Fibroblast of villous mesenchyme (primary cell): ENCODE measurements at places on chromosomes 5 and 9.

- DNase-seq: peak; percentile 74
Measured at GRCh38 chr9:27019589-27019988, 14.1 kb upstream of the LRRC19 start.

DNA sequence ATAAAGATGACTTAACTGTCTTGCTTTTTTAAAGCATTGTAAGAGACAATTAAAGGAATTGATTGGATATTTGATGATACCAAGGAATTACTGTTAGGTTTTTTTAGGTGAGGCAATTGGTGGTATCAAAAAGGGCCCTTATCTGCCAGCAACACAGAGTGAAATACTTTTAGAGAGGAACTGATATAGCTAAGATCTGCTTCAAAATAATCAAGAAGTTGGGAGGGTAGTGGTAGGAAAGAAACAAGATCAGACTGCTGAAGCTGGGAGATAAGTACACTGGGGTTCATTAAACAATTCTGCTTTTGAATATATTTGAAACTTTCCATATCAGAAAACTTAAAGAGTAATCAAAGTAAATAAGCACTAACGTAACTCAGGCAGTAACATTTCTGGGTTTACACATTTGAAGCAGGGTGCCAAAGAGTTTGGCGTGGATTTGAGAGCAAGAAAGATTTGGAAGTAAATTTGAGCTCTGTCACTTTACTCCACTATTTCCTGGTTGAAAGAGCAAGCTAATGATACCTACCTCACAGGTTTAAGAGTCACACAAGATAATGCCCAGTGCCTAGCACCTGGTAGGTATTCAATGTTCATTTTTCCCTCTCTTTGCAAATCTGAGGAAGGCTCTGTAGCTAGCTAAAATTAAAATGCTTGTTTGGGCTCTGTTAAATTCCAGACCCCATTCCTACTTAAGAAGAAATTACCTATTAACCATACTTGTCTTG, 6.9 kb downstream of the ERMP1 start:
- DNase-seq: no peak

DNA sequence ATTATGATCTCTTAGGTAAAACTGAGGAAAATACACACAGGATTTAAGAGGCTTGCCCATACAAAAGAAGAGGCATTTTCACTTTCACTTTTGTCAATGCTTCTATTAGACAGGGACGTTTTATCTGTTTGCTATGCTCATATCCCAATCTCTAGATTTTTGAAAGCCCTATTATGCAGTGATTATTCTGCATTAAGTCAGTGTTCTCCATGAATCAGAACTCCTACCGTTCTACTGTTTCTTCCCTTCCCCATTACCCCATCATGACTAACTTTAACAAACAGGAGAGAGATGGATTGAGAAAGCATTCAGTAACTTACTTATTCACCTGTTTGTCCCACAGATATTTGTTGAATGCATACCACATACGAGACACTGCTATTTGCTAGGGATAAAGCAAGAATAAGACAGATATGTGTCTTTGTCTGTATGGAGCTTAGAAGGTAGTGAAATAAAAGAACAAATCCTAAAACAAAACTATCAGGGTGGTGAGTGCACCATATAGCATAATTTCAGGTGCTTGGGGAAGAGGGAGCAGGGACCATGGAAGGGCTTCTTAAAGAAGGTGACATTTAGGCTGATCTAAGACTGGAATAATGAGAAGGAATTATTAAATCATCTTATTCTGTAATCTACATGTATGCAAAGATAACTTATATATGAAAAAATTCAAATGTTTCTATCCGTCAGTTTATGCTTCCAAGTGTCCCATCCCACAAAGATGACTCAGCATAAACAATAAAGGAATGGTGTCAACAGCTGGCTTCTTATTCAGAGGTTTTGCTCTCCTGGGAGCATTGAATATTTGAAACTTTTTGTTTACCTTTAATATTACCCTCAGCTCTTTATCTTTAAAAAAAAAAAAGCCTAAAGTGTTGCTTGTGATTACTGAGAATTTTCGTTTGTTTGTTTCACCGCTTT, 328.1 kb downstream of the HINT1 start:
- peak; percentile 12 for DNase-seq

- no peak for DNase-seq
Measured at GRCh38 chr9:79280691-79281090, 291.1 kb upstream of the TLE4 start.

DNA sequence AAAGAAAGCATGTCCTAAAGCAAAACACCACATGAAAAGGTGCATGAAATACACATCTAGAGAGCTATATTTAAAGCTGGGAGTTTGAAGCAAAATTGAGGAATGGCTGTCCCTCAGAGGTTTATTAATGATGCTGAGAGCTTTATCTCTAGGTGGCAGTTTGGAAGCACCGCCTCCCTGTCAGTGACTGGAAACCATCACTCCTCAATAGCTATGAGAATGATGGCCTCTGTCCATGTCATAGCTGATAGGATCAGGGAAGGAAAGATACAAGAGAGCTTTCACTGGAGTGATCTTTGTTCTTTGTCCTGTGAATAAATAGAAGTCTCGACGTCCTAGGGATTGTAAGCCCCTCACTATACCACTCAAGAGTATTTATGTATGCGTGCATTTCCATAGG, 110.5 kb downstream of the NUDT12 start:
- DNase-seq: no peak

- peak; percentile 68 for DNase-seq
Measured at GRCh38 chr9:133576875-133577736, 32.1 kb downstream of the FAM163B start.

- DNase-seq: peak; percentile 75
Measured at GRCh38 chr9:73023025-73023541, 70.2 kb upstream of the ALDH1A1 start.

GRCh38 chr5:87109746-87110145, 157.9 kb upstream of the RASA1 start:
- DNase-seq: no peak

- DNase-seq: peak; percentile 68
Measured at GRCh38 chr5:135308245-135308644, 90.8 kb downstream of the MACROH2A1 start.

DNA sequence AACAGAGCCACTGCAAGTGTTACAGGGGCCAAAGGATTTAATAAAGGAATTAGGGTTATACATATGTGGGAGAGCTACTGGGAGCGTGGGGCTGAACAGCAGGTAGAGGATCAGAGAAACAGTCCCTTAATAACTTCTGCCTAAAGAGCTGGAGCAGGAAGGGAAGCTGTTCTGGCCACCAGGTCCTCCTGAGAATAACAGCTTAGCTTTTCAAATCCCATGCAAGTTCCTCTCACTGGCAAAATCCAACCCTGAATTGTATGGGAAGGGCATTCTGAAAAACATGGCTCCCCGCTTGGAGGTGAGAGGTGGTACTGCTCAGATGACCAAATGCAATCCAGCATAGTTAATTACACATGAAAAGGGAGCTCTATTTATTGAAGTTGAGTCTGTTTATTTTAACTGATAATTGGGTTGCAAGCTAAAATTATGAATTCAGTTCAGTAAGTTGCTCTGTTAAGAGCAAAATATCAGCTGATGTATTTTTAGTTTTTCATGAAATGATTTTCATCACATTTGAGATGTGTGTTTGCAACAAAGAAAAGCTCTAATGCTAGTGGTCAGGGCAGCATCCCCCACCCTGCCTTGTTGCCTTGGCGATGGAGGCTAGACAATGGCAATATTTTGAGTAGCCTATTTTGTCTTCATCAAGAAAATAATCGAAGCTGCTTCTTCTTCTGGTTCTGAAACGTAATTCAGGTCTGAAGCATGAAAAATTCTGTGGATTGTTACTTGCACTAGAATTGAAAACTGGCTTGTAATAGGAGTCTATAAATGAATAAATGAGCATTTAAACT, 58.4 kb upstream of the SH3GL2 start:
- no peak for DNase-seq

DNA sequence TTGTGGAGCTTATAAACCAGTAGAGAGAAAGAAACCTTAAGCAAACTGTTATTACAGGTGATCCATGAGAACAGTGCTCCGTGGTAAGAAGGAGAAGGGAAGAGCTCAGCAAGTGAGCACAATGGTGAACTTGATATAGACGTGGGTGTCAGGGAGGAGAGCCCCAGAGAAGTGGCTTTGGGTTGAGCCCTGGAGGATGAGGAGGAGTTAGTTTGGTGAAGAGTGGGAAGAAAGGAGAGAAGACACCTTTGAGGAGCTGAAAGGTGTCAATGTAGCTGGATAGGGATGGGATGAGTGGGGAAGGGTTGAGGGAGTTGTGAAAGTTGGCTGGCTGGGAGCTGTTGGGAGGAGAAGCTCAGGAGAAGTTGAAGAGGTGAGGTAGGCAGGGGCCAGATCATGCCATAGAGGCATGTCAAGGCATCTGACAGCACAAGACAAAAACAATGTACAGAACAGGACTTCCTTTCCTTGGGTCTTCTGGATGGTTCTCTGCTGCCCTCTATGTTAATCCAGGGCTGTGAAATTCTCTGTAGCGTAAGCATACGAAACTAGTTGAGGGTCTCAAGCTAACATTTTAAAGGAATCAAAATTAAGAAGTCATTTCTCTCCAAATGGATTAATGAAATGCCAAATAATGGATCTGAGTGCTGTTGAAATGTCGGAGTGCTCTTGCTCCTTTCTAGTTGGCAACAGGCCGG, 501.9 kb downstream of the KDM4C start:
- DNase-seq: no peak

- no peak for DNase-seq
Measured at GRCh38 chr9:93959739-93960154, 4.6 kb upstream of the BARX1 start.

GRCh38 chr9:113649054-113649453, 185.5 kb downstream of the RGS3 start:
- peak; percentile 59 for DNase-seq

DNA sequence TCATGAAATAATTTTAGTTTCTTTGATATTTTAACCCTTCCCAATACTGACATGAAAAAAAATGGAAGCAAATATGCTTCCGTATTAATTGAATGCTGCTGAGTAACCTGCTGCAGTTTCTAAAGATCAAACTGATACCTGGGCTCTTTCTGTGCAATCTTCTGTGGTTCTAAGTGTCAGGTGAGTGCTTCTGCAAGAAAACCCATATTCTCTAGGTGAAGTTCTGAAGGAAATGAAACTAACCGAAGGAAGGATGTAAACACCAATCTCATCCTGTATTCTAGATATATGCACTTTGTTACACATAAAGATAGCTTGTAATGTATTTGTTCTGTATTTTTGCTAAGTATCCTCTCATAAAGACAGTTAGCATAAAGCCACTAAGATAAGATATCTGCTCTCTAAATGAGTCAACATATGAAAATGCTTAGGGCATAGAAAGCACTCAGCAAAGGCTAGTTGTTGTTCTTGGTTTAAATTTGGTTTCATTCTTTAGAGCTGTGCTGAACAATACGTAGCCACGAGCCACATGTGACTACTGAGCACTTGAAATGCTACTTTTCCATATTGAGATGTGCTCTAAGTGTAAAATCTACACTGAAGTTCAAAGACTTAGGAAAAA, 52.0 kb downstream of the ITGA2 start:
- peak; percentile 68 for DNase-seq

- DNase-seq: peak; percentile 67
Measured at GRCh38 chr5:141330299-141331080, at the start of gene PCDHGA1. TSS of gene PCDHGA1 (plus strand) at chr5:141330514.

DNA sequence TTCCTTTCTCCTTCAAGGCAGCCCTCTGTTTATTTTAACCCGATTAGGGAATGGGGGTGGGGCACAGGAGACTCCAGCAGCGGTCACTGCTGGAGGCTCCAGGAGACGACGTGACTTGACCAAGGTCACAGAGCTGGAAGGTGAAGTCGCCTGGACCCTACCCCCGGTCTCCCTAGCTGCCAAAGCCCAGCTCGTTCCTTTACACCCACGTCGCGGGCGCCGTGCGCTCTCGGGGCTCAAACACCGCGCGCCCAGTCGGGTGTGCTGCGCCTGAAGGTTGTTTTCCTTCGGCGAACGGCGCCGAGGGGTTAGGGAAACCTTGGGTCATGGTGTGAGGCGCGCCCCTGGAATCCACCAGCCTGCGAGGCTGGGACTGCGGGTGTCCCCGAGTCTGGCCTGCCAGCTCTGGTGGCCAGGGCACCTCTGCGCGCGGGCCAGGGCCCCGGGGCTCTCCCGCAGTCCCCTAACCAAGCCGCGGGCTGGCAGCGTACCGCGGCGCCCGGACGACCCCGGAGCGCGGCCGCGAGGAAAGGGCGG, 747 bp upstream of the UNC5A start:
- DNase-seq: no peak

DNA sequence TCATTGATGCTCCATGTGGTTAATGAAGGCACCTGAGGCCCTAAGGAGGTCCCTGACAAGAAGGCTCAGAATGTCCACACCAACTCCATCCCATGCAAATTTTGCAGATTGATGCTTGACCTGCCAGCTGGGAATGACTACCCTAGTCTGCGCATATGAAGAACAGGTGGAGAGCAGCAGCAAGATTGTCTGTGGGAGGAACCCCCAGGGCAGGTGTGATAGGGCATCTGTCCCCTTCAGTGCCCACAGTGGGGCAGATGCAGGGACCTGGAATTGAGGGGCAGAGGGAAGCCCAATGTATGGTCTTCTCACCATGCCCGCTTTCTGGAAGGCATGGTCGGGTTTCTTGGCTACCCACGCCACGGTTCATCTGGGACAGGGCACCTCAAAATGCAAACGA, 79.6 kb downstream of the MACROH2A1 start:
- no peak for DNase-seq

GRCh38 chr5:158642879-158643278, 456.8 kb downstream of the EBF1 start:
- peak; percentile 6 for DNase-seq

GRCh38 chr5:137024044-137024443, 475.1 kb downstream of the SPOCK1 start:
- DNase-seq: no peak

GRCh38 chr5:74903165-74903787, 37.1 kb upstream of the FAM169A start:
- no peak for DNase-seq

DNA sequence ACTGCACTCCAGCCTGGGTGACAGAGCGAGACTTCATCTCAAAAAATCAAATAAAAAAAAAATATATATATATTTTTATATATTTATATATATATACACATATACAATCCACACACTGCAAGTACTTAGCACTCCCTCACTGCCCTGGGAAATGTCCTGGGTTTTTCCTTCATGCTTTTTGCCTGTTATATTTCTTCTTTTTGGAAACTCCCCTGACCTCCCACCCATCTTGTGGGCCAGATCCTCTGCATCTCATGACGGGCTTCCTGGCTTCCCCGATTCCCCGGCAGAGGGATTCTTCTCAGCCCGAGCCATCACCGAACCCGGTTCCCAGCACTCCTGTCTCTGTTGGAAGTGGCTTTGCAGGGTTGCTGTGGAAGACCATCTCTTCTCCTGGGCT, 39.5 kb upstream of the NCS1 start:
- DNase-seq: no peak

GRCh38 chr9:76379494-76379893, 14.7 kb downstream of the RFK start:
- DNase-seq: peak; percentile 66
